ENCODE measurements at places on chromosomes 7 and 10. TPM values are rescaled to one million over a fixed set of nuclear protein-coding genes. Genes with fewer than 3 reads are reported as not detected.

The HABP2 gene
- polyA plus RNA-seq: 0.19 TPM

The BHLHA15 gene
- polyA plus RNA-seq: 0.47 TPM

The HGF gene
- 5.0 TPM for polyA plus RNA-seq

The RHBDD2 gene
- 25.1 TPM for polyA plus RNA-seq

The SUN1 gene
- polyA plus RNA-seq: 218 TPM

The PLPP4 gene
- polyA plus RNA-seq: 0.10 TPM

The EPHA1 gene
- polyA plus RNA-seq: 6.0 TPM

The DNAH11 gene
- polyA plus RNA-seq: 0.30 TPM

The MET gene
- polyA plus RNA-seq: 13.5 TPM

The SPDYE11 gene
- polyA plus RNA-seq: 0.20 TPM

The SSC4D gene
- 0.94 TPM for polyA plus RNA-seq

The TBXAS1 gene
- 2.8 TPM for polyA plus RNA-seq

The COL26A1 gene
- 1.5 TPM for polyA plus RNA-seq

The CYP2C19 gene
- polyA plus RNA-seq: not detected

The LOXL4 gene
- polyA plus RNA-seq: 9.5 TPM

The CYP3A4 gene
- polyA plus RNA-seq: 0.22 TPM

The IFIT2 gene
- polyA plus RNA-seq: 5.5 TPM

The CRYGN gene
- polyA plus RNA-seq: not detected

The GRM3 gene
- not detected for polyA plus RNA-seq

The HPSE2 gene
- polyA plus RNA-seq: 0.25 TPM

The SORBS1 gene
- polyA plus RNA-seq: 76.7 TPM

The C10orf90 gene
- 0.30 TPM for polyA plus RNA-seq

The CLDN4 gene
- polyA plus RNA-seq: 0.49 TPM

The CDHR1 gene
- 0.96 TPM for polyA plus RNA-seq

The OAT gene
- polyA plus RNA-seq: 57.2 TPM

The HILPDA gene
- polyA plus RNA-seq: 9.5 TPM

The WNT2 gene
- 2.1 TPM for polyA plus RNA-seq

The AKR1B15 gene
- 0.42 TPM for polyA plus RNA-seq

The SLC35G1 gene
- polyA plus RNA-seq: 3.6 TPM

The NPFFR1 gene
- 0.05 TPM for polyA plus RNA-seq

The PRTFDC1 gene
- 13.5 TPM for polyA plus RNA-seq

The TMEM176B gene
- 14.4 TPM for polyA plus RNA-seq

The CPVL gene
- polyA plus RNA-seq: 33.8 TPM

The NRG3 gene
- polyA plus RNA-seq: 0.06 TPM

The PRSS37 gene
- polyA plus RNA-seq: not detected

The GBX1 gene
- 3.1 TPM for polyA plus RNA-seq

The PNLIPRP2 gene
- polyA plus RNA-seq: 0.25 TPM

The ASCC1 gene
- 25.5 TPM for polyA plus RNA-seq

The CYP3A5 gene
- polyA plus RNA-seq: 0.71 TPM

The ASB10 gene
- polyA plus RNA-seq: 6.2 TPM

The CALHM2 gene
- polyA plus RNA-seq: 14.4 TPM

The EPO gene
- 0.18 TPM for polyA plus RNA-seq

The CTTNBP2 gene
- 1.1 TPM for polyA plus RNA-seq

The HSPB1 gene
- polyA plus RNA-seq: 2,009 TPM

The HSPA12A gene
- 5.3 TPM for polyA plus RNA-seq

The LLCFC1 gene
- 0.25 TPM for polyA plus RNA-seq

The ARHGEF35 gene
- 1.2 TPM for polyA plus RNA-seq

The SMKR1 gene
- polyA plus RNA-seq: 0.14 TPM
